HS-5 (cell line): ENCODE measurements at places on chromosomes 1 and 21.

DNA sequence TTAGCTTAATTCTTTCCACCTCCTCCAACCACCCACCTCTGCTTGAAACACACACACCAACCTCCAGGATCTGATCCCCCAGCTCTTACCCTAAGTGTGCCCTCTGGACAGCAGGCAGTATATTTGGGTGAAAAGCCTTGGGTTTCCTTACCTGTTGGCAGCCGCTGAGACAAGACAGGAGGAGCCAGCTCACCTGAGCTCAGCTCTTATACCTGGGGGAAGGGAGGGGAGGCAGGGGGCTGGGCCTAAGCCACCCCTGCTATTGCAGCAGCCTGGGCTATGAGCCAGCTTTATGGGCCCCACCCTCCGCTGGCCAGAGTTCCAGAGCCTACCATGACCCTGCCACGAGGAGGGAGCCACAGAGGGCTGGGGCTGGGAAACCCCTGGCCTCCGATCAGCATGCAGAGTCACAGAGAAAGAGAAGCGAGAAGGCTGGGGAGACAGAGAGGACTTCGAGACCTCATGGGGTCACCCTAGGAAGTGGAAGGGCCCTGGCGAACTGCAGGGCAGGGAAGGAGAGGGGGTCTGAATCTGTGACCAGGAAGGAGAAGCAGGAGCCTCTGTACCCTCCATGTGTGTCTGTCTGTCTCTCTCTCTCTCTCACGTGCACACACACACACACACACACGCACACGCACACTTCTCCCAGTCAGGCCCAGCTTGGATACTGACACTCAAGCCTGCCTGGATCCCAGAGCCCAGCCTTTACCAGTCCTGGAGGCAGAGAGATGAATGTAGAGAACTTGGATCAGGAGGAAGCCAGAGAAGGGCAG lies at the start of gene S100A14:
TSS of gene S100A14 (minus strand) at position 182 of the 773 bp plus-strand sequence. CDS start 467 bp downstream, outside the sequence.
- DNase-seq: no peak

GRCh38 chr21:35138665-35139381 lies 89.7 kb upstream of the RUNX1 start:
- no peak for DNase-seq

DNA sequence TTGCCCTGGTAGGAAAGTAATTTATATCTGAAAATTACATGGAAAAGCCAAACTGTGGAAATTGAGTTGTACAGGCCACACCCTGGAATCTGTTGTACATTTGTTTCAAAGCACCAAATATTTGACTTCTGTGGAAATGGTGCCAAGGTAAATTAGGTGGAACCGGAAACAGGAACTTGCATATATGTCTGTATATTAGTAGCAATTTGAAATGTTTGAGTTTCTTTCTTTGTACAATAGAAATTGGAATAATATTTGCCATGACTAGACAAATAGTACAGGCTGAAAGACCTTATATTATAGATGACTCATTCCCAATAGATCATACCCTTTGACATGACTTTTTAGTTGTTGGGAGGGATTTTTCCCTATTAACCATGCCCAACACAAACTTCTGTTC lies 10.5 kb upstream of the TAF1A start:
- DNase-seq: no peak

DNA sequence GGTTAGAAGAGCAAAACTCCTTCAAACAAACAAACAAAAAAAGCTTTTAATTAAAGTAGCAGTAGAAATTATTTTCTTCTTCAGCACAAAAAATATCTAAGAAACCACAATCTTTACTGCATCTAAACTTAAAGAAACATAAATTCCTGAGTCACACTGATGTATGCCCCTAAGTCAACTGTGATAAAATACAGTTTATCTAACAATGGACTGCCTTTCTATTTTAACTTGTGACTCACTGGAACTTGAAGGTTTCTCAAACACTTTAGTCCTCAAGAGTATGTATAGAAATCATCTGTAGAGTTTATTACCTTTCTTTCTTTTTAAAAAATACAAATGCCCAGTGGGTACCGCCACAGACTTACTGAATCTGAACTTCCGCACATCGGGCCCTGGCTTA lies 86.2 kb downstream of the LBR start:
- no peak for DNase-seq

GRCh38 chr1:170853867-170854266 lies 81.5 kb upstream of the MROH9 start:
- DNase-seq: no peak

DNA sequence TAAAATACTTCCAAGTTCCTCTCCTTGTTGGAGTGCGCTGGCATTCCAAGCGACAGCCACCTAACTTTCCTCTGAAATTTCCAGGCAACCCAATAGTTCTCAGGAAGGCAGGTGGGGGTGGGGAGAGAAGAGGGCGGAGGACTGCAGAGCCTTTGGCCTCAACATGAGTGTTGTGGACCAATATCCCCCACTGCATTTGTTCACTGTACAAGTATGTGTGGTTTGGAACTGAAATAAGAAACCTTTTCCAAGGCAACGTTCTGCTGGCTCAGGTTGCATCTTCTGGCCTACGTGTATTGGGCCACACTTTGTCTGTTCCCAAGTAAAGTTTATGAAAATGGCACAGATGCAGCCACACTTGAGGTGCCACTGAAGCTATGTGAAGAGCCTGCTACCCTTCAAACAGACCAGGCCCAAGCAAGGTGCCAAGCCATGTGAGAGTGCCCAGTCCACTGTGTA lies 153.4 kb downstream of the DHRS3 start:
- DNase-seq: no peak

- DNase-seq: no peak
Observed at GRCh38 chr1:3373175-3373574, 81.3 kb upstream of the ARHGEF16 start.

DNA sequence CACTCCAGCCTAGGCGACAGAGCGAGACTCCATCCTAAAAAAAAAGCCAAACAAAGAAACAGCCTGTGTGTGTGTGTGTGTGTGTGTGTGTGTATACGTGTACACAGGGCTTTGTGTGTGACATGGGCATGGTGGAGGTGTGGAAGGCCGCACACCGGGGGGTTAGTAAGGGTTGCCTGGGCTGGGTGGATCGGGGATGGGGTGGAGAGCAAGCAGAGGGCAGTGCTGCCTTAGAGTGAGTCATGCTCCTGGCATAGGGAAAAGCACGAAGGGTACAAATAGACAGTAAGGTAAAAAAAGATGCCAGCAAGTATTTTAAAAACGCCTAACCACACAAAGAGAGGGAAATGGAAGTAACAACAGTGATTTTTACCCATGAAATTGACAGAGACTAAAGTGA lies 6.2 kb downstream of the PRMT2 start:
- DNase-seq: no peak

GRCh38 chr1:52235646-52236045 lies 93.8 kb downstream of the ZFYVE9 start:
- no peak for DNase-seq

DNA sequence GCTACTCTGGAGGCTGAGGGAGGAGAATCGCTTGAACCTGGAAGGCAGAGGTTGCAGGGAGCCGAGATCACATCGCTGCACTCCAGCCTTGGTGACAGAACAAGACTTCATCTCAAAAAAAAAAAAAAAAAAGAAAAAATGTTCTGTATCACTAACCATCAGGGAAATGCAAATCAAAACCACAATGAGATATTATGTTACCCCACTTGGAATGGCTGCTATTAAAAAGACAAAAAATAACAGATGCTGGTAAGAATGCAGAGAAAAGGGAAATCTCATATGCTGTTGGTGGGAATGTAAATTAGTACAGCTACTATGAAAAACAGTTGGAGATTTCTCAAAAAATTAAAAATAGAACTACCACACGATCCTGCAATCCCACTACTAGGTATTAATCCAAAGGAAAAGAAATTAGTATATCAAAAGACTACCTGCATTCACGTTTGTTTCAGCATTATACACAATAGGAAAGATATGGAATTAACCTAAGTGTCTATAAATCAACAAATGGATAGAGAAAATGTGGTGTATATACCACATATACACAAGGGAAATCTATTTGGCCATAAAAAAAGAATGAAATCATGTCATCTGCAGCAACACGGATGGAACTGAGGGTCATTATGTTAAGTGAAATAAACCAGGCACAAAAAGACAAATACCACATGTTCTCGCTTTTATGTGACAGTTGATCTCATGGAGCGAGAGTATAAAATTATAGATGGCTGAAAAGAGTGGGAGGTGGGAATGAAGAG lies 62.6 kb downstream of the ABL2 start:
- no peak for DNase-seq

- no peak for DNase-seq
Observed at GRCh38 chr1:37149296-37149695, 115.0 kb upstream of the GRIK3 start.

GRCh38 chr1:69567652-69568420 lies at the start of gene LRRC7:
Gene LRRC7, plus strand, starts transcription at chr1:69567922. Its CDS starts 718 bp downstream, at chr1:69568640.
- no peak for DNase-seq

- DNase-seq: no peak
Observed at GRCh38 chr1:64570267-64570855, 100.4 kb downstream of the CACHD1 start.

- no peak for DNase-seq
Observed at GRCh38 chr1:4149831-4150230, 249.8 kb upstream of the C1orf174 start.

DNA sequence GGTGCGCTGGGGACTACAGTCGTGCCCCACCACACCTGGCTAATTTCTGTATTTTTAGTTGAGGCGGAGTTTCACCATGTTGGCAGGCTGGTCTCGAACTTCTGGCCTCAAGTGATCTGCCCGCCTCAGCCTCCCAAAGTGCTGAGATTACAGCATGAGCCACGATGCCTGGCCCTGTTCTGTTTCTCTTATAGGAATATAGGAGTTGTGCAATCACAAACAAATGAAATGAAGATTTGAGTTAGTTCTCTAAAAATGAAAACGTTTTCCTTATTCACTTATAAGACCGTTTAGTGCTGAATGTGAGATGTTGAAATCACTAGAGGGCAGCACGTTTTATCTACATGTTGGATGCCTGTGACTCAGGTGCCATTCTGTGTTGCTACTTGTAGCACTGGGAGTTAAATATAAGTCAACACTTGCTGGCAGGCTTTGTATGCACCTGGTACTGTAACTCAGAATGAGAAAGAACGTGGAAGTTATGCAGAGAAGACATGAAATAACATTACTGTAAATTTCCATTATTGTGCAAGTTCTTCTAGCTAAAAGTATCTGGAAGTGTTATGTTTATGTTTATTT lies 45.8 kb downstream of the MIGA1 start:
- DNase-seq: no peak

- no peak for DNase-seq
Observed at GRCh38 chr1:67846538-67846937, 13.3 kb upstream of the GNG12 start.

DNA sequence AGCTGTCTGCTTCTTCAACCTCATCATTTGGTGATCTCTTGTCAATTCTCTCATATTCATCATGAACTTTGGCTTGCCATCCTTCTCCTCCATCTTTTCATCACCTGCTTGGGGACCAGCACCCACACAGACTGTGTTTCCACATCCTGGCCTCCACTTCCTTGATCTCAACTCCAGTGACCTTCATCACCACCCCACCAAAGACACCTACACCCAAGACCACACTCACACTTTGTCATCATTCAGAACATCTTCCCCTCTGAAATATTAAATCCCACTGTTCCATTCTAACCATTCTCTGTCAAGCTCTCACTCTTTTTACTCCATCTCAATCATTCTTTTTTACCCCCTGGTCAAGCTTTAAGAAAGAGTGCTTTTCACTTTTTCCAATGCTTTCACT lies 115.5 kb upstream of the VAV3 start:
- DNase-seq: no peak

DNA sequence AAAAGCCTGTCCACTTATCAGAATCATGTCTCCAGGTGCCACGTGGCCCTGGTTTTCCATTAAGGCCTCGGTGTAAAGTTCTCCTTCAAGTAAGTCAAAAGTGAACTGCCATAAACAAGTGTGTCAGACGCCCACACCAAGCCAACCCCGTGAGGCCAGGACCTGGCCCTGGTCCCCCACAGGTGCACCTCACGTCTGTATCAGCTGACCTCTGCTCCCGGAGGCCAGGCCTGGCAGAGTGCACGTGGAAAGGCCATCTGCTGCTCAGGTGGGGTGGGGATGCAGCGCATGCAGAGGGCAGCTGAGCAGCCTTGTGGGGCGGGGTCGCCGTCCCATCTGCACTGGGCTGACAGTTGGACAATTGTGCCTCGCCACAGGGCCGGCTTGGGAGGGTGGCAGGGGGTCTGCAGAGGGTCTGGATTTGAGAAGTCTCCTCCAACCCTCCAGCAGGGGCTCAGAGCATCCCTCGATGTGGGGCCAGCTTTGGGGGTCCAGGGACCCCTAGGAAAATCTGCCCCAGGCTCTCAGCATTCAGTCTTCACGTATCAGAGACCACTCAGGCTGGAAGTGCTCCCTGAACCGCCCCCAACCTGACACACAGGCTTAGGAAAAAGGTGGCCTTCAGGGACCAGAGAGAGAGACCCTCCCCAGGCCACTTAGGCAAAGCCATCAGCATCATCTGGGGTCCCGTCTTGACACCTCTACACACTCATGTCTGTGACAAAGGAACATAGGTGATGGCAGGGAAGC lies 3.0 kb downstream of the SLC19A1 start:
- no peak for DNase-seq

- no peak for DNase-seq
Observed at GRCh38 chr1:6425658-6426057, 1.1 kb downstream of the ESPN start.

- DNase-seq: no peak
Observed at GRCh38 chr1:61279570-61279969, 197.2 kb downstream of the NFIA start.

DNA sequence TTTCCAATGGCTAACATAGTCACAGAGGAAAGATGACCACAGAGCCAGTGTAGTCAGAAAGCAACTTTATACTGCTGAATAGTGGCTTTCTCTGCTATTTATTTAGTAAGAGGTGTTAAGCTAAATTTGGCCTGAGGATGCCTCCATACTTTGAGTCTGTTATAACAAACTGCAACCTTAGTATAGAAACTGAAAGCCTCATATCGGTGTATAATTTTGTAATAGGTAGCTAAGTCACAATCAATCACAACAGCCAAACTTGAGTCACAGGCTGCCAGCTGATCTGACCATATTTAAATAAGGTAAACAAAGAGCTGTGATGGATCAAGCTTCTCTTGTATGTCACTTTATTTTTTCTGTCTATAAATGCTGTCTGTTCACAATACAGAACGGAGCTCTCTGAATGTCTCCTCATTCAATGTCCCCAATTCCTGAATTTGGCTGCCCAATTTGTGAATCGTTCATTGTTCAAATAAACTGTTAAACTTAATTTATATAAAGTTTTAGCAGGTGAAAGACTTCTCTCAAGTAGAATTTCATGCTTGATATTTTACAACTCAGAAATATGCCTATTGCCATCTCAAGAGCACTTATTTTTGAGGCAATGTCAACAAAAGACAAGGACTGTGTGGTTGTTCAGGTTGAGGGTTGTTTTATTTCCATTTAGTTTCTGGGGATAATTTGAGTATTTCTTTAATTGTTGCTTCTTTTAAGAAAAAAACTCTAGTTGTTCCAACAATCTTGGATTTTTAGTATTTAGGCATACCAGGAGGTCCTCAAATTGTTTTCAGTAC lies 339.7 kb upstream of the B3GALT2 start:
- no peak for DNase-seq

- no peak for DNase-seq
Observed at GRCh38 chr21:33071770-33072306, 1.9 kb downstream of the OLIG1 start.

GRCh38 chr1:228841632-228842031 lies 106.4 kb downstream of the RHOU start:
- DNase-seq: no peak
